Cardiac muscle cell (in vitro differentiated cells and primary cell): ENCODE measurements at places on chromosomes 6 and 20.

DNA sequence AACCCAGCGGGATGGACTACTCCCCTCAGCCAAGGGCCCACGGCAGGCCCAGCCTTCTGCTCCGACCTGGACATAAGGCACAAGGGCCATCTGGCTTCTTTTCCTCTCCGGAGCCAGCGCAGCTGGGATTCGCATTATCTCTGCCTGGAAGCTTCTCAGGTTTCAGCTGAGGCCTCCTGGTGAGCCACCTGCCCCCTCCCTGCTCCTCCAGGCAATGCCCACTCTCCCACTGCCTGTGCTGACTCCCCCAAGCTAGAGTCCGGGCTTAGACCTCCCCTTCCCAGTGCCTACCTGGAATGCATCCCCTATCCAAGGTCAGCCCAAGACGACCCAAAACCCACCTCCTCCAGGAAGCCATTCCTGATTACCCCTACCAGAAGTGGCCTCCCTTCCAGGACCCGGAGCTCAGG lies 60.7 kb downstream of the EZR start:
- DNase-seq = peak; percentile 33
- H3K27ac ChIP-seq = peak overlapping the region; percentile 2

- no peaks in the 10 kb centered on the region for H3K4me1 ChIP-seq
- H3K4me3 ChIP-seq = no peak overlapping the region
- peak; percentile 78 for DNase-seq
- H3K27ac ChIP-seq = no peak overlapping the region
- no peaks in the 10 kb centered on the region for H3K36me3 ChIP-seq
These were observed 75.1 kb downstream of the CDC40 start for GRCh38 chr6:110255211-110255750.

DNA sequence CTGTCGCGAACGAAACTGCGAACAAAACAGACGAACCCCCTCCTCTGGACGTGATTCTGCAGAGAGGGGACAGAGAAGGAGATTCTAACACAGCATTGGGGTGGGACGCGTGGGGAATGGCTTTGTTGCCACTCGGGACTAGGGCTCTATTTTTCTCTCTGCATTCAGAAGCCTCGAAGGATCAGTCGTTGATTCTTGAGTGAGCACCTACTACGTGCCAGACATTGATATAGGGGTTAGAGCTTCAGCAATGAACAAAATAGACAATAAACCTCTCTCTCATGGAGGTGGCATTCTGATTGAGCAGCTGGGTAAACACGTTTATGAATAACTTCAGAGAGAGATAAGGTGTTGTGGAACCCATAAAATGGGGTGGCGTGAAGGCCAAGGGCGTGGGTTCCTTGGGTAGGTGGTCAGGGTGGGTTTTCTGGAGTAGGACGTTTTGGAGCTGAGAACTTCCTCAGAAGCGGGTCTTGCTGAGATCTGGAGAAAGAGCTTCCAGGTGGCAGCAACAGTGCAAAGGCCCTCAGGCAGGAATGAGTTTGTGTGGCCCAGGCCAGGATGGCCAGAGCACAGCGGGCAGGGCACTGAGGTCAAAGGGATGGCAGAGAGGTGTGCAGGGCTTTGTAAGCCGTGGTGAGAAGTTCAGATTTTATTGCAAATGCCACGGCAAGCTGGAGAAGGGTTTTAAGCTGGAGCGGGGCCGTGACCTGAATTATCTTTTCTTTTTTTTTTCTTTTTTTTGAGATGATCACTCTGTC lies 884 bp downstream of the SLC2A10 start:
- no peaks in the 10 kb centered on the region for H3K36me3 ChIP-seq
- H3K27me3 ChIP-seq = no peaks in the 10 kb centered on the region
- DNase-seq = no peak
- no peak overlapping the region for H3K27ac ChIP-seq
- no peaks in the 10 kb centered on the region for H3K4me1 ChIP-seq

DNA sequence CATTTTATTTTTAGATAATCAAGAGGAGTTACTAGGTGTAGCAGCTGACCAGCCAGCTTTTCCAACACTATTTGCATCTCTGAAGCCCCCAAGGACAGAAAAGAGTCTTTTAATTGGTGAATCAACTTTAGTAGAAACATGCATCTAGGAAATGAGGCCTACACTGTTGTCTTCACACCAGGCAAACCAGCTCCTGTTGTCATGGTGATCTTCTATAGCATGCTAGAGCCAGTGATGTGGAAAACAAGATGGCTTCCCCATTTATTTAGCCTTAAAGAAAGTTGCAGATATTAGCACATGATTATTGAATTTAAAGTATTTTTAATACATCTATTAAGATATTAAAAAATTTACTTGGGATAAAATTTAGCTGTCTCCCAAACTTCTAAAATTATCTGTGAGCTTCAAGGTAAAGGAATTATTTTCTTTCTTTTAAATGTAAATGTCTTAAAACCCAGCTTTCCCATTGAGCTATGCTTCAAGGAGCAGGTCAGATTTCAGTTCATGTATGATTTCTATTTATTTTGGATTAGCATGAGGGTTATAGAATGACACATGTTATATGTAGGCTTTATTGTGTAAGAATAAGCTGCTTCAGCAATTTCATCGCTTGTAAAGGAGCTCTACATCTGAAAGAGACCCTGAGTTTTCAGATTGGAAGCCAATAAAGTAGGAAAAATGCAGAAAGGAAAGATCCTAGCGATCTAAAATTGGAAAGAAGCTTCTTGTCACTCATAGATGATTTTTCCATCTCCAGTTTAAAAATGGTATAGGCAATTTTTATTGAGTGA lies 564.9 kb upstream of the CITED2 start:
- no peak overlapping the region for H3K27ac ChIP-seq
- no peak for DNase-seq
- peaks cover 9% of the 10 kb centered on the region for H3K4me1 ChIP-seq
- no peaks in the 10 kb centered on the region for H3K27me3 ChIP-seq
- no peaks in the 10 kb centered on the region for H3K36me3 ChIP-seq

GRCh38 chr6:143664171-143664570 lies 13.6 kb upstream of the PHACTR2 start:
- H3K4me1 ChIP-seq = no peaks in the 10 kb centered on the region
- H3K36me3 ChIP-seq = no peaks in the 10 kb centered on the region
- no peaks in the 10 kb centered on the region for H3K27me3 ChIP-seq
- no peak overlapping the region for H3K4me3 ChIP-seq
- no peak for DNase-seq

GRCh38 chr6:15160812-15161211 lies 85.1 kb upstream of the JARID2 start:
- H3K4me3 ChIP-seq = no peak overlapping the region
- no peak overlapping the region for H3K27ac ChIP-seq
- H3K27me3 ChIP-seq = no peaks in the 10 kb centered on the region
- H3K4me1 ChIP-seq = no peaks in the 10 kb centered on the region

DNA sequence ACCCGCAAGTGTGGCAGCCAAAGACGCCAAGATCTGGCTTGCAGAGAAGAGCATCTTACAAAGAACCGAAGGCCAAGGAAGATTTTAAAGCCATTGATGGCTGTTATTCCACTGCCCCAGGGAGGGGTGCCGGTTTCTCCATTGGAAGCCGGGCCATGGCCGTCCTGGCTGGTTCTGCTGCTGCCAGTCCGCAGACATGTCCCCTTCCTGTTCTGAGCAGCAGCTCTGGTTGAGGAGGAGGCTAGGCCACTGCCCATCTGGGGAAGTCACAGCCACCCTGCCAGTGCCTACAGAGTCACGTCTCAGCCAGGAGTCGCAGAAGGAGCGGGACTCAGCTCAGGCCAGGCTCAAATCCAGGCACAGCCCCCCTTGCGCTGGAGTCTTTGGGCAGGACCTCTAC lies 42.6 kb upstream of the MRGBP start:
- no peaks in the 10 kb centered on the region for H3K27me3 ChIP-seq
- no peaks in the 10 kb centered on the region for H3K4me1 ChIP-seq
- DNase-seq = no peak
- H3K36me3 ChIP-seq = no peaks in the 10 kb centered on the region
- H3K27ac ChIP-seq = no peak overlapping the region
